Mesangial cell (primary cell): ENCODE measurements at places on chromosomes 13 and 19. TPM values are rescaled to one million over a fixed set of nuclear protein-coding genes. Genes with fewer than 3 reads are reported as not detected.

Gene CACNG8
- under 0.01 and 0.13 TPM in 2 replicates for total RNA-seq

Gene PCDH8
- total RNA-seq = not detected in 2 replicates

Gene ZNF225
- 1.3 and 1.5 TPM in 2 replicates for total RNA-seq

Gene CEACAM6
- not detected in 2 replicates for total RNA-seq

Gene MEIOSIN
- not detected in 2 replicates for total RNA-seq

Gene SULT2A1
- not detected in 2 replicates for total RNA-seq

Gene GRK1
- not detected in 2 replicates for total RNA-seq

Gene HSH2D
- total RNA-seq = not detected in 2 replicates

Gene CD22
- 1.1 TPM in 1 of 2 replicates, not detected in the other for total RNA-seq

Gene PSG6
- not detected in 2 replicates for total RNA-seq
